PC-9 (cell line): ENCODE measurements at places on chromosomes 4 and X.

DNA sequence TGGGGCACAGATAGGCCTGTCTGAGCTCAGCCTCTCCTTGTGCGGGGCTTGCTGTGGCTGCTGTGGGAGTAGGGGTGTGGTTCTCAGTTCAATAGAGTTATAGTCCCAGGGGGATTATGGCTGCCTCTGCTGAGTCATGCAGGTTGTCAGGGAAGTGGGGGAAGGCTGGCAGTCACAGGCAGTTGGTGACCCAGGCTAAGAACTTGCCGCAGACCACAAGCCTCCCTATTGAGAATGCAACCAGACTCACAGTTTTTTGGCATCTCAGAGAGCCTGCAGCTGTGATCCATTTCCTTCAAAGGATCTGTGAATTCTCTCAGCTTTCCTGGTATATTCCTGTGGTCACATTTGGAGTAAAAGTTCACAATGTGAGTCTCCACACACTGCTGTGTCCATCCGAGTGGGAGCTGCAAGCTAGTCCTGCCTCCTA lies 364.9 kb downstream of the ZNF674 start:
- peak; percentile 23 for DNase-seq

GRCh38 chrX:56113785-56114436 lies 118.2 kb upstream of the KLF8 start:
- peak; percentile 100 for DNase-seq

- DNase-seq = no peak
These were observed 12.4 kb downstream of the FSTL5 start for GRCh38 chr4:162151386-162151785.

DNA sequence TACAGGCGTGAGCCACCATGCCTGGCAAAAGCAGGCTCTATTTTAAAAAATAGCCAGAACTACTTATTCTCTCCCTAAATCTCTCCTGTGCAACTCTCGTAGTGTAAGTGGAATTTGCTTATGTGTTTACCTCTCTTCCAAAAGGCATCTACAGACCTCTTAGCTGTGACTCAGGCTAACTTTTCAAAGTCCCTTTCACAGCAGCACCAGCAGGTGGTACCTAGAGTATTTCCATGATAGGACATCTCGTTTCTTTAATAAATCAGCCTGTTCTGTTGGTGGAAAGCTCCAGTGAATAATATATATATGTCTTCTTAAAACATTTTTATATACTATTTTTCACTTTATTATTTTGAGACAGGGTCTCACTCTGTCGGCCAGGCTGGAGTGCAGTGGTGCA lies 89.0 kb downstream of the NSUN7 start:
- no peak for DNase-seq

DNA sequence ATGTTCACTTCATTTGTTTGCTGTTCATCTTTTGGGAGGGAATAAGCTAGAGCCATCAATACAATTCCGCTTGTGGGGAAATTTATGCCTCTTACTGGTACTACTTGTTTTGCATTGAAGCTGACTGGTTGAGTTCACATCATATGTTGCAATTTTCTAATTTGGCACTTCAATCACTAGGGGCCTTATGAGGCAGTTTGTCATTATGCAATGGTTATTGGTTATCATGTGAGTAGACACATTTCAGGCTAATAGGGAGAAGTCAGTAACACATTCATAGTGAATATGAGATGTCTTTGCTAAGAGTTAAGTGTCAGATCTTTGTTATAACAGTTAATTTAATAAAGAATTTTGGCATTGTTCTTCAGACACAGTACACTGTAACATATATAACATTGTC lies 5.0 kb downstream of the RPL36A start:
- no peak for DNase-seq

DNA sequence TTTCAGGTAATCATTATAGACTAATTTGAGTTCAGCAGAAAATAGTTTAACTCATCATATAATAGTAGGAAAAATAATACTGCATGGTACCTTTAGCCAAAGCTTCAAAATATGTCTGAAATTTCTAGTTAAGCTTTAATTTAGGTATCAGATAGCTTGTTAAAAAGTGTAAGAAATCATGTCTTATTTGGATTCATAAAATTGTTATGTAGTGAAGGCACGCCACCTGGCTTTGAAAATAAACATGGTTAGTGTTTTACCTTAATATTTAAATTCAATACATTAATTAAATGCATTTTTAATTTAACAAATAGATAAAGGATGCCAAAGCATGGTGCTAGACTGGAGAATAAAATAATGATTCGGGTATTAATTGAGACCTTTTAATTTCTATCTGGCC lies 211.4 kb downstream of the FSTL5 start:
- DNase-seq = no peak
